ENCODE measurements at places on chromosomes 2 and 18.
A peak's percentile ranks its signal among the peaks of the same experiment; 100 is the strongest.

- DNase-seq = no peak
Observed at GRCh38 chr18:46161703-46162396, 57.7 kb downstream of the HAUS1 start.

DNA sequence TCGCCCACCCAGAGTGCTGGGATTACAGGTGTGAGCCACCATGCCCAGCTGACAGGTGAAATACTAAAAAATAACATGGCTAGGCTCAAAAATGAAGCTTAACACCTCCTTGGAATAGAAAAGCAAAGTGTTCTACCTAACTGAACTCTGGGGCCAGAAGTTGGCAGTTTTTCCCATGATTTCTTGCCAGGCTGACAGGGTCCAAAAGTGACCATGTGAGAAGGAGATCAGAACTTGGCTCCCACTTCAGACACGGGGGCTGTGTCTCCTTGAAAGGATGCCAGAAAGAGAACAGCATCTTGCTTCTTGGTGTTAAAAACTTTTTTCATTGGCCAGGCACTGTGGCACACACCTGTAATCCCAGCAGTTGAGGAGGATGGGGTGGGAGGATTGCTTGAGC lies 47.0 kb downstream of the BMPR2 start:
- DNase-seq = no peak

- no peak for DNase-seq
Observed at GRCh38 chr2:172843266-172843582, 107.6 kb downstream of the RAPGEF4 start.

DNA sequence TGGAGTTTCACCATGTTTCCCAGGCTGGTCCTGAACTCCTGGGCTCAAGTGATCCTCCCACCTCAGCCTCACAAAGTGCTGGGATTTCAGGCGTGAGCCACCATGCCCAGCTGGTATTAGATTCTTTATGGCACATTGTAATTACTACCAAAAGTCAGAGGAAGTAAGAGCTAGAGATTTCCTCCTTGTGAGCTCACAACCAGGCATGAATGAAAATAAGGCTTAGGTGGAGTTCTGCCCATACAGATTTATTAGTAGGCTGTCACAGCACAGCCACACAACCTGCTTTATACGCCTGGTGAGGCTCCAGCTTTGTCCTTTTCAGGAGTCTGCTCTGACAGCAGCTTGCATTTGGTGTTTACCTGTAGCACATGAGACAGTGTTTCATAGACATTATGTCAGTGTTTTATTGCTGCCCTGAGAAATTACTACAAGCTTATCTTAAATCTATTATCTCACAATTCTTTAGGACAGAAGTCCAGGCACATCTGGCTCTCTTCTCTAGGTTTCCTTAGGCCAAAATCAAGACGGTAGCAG lies 156.6 kb downstream of the TANC1 start:
- no peak for DNase-seq

- DNase-seq = no peak
Observed at GRCh38 chr18:69725855-69726508, 221.7 kb downstream of the CD226 start.

- DNase-seq = no peak
Observed at GRCh38 chr2:84958135-84959059, 12.6 kb upstream of the KCMF1 start.

DNA sequence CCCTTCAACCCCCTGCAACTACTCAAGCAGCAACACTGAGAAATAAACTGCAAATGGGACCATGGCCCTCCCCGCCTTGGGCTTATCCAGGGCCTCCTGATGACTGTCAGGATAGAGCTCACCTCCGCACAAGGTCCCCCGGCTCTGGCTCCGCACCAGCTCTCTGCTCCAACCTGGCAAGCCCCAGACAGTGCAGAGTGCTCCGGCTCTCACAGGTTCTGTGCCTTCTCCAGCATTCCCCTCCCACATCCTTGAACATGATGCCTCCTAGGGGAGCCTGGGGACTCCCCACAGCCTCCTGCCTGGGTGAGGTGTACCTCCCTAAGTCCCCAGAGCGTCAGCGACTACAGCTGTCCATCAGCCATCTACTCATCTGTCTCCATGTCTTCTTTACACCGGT lies 26.7 kb upstream of the NPAS2 start:
- no peak for DNase-seq

DNA sequence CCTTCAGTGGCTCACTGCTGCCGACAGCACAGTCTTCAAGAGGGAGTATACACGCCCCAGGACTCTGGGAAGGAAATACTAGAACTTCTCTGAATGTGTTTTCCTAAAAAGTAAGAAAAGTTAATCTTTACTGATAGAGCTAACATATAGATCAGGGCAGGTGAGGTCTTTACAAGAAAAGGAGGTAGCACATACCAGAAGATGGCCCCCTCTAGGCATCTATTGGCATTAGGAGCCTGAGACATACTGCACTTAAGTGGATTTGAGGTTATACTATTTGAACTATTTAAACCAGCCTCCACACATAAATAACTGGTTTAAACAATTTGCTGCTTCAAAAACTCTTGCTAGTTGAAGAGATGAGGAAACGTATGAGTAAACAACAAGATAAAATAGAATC lies 406.1 kb downstream of the SETBP1 start:
- no peak for DNase-seq

DNA sequence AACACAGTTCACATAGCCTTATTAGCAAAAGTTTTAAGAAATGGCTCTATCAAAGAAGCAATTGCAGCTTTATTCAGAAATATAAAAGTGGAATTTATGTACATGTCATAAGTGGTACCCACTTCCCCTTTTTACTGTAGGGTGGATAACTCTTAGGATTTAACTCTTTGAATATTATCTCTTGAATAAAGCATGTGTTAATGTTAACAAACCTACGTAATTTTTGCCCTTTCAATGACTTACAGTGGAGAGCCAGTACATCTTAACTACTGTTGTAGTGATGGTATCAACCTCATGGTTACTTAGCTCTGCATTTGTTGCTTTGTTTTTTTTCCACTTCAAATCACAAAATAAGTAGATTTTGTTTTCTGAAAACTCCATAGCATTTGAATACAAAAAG lies 8.8 kb downstream of the NABP1 start:
- no peak for DNase-seq

DNA sequence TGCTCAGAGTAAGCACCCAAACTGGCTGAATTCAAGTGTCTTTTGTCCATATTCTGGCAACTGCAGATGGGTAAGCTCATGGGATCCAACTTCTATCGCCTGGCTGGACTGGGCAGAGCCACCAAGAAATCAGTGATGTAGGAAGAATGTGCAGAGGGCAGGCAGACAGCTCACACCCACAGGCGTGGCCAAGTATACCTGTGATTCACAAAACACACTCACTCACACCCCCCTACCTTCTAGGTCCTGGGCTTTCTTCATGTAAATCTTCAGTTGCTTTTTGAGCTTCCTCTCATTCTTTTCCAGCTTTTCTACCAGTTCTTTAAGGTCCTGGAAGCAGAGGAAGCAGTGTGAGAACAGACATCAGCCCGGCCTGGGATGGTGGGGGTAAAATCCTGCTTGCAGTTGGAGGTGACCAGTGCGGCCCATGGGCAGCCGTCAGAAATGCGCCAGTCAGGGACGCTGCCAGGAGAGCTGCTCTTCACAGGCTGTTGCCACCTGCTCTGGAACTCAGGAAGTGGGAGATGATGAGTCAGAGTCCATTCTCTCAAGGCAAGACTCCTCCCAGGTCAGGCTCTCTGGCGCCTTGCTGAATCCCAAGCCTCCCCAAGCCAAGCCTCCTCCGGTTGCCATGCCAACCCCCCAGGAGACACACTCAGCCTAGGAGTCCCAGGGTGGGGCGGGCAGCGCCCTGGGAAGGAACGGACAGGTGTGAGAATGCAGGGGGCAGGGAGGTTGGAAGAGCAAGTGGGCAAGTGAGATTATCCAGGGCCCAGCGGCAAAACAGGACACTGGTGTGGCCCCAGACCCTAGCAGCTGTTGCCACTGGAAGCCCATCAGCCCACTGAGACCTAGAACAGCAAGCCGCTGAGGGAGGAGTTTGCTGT lies 36.2 kb upstream of the ACAA2 start:
- no peak for DNase-seq

GRCh38 chr2:54597153-54597848 lies 126.2 kb upstream of the EML6 start:
- no peak for DNase-seq

DNA sequence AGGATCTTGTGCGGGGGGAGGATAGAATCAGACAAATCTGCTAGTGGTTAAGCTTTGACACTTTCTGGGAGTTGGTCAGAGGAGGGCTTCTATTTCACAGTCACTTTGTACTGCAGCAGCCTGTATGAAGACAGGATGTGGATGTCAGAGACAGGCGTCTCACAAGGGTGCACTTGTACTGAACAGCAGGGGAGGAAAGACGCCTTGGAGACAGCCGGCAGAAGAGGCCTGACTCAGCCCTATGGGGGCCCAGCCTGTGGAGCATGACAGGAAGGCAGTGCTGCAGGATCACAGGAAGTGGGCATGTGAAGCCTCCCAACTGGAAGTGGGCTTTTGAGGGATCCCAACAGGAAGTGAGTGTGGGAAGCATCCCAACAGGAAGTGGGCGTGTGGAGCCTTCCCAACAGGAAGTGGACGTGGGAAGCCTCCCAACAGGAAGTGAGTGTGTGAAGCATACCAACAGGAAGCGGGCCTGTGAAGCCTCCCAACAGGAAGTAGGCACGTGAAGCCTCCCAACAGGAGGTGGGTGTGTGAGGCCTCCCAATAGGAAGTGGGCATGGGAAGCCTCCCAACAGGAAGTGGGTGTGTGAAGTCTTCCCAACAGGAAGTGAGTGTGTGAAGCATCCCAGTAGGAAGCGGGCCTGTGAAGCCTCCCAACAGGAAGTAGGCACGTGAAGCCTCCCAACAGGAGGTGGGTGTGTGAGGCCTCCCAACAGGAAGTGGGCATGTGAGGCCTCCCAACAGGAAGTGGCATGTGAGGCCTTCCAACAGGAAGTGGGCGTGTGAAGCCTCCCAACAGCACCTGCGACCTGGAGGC lies 212.3 kb downstream of the SNTG2 start:
- no peak for DNase-seq

GRCh38 chr18:6885992-6886796 lies 156.7 kb downstream of the ARHGAP28 start:
- DNase-seq = no peak

DNA sequence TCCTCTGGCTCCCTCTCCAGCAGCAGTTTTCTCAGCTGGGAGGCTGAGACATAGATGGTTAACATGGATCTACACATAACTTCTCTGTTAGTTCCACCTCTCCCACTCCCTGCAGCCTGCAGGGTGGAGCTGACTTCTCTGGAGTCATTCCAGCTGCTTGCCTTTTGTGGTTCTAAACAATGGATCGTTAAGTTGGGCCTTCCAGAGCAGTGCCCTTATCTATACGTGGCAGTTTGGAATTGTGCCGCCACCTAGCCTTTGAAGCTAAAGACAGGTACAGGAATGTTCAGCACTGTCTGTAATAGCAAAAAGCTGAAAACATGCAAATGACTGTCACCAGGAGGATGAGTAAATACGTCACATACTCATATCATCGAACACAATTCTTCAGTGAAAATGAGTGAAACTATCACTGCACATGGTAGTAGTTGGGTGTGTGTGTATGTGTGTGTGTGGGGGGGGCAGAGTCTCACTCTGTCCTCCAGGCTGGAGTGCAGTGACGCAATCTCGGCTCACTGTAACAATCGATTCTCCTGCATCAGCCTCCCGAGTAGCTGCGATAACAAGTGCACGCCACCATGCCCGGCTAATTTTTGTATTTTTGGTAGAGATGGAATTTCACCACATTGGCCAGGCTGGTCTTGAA lies 50.3 kb downstream of the SH2D6 start:
- no peak for DNase-seq

DNA sequence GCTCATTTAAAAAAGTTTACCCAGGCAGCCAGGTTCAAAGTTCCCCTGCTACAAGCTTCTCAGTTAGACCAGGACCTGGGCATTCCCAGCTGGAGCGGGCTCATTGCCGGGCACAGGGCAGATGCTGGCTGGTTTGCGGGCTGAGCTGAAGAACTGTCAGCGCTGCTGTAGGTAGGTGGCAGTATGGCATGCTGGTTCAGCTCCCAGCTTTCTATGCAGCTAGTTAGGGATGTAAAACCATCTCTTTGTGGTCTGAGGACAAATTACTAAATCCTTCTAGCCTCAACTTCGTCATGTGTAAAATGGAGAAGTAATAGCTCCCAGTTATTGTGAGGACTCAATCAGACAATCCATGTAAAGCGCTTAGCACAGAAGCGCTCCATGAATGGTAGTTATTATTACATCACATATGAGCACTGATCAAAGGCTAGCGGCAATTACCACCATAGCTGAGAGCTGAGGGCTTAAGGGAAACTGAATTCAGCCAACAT lies 2.4 kb upstream of the LDLRAD4 start:
- peak; percentile 56 for DNase-seq

DNA sequence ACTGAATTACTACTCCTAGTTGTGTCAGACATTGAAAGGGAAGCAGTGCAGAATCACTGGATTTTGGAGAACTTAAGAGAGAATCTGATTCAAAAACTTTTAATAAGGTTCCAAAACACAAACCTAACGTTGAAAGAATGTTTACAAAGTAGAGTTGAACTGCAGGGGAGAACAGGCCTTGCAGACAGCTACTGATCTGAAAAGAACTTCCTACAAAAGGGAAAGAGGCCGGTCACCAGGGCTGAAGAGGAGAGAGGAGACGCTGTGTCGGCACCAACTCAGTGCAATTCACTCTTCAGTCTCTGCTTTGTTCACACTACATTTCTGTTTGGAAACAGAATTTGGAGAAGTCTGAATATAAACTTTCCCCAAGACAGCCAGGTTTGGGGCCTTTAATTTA lies 124.0 kb downstream of the GAREM1 start:
- DNase-seq = no peak

DNA sequence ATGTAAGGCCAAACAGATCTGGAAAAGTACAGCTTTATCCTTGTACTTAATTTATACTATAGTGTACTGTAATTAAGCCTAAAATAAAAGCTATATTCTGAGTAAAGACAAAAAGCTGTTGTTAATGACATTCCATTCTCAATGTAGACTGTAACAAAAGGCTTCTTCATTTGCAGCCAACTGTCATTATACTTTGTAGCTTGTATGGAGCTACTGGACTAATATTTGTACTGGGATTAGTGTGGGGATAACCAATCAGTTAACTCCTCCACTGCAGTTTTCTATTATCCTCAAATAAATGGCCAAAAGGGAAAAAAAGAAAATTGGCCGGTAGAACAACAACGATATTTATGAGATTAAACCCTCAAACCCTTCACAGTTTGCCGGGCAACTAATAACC lies 66.5 kb downstream of the STK39 start:
- no peak for DNase-seq

DNA sequence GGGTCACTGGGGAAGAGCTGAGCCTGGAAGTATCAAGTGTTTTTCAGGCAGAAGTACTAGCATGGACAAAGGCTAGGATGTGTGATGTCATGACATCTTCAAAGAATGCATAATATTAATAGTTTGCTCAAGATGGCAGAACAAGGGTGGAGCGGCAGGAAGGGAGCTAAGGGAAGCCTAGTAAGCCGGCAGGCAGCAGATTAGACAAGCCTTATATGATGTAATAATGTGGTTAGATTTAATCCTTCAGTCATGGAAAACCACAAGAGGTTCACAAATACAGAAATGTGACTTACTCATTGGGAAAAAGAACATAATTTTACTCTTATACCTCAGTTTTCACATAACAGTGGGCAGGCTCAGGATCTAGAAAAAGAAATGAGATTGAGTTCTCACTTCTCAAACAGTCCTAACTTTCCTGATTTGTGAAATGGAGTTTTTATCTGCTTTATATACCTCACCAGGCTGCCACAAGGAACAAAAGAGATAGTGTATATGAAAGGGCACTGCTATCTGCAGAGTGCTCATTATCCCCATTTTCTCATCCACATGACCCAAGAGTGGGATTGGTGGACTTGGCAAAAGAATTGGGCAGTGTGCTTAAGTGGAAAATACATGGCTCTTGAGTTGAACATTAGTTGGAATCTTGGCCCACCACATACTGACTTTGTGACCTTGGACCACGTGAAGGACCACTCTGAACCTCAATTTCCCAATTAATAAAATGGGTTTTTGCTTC lies 89.1 kb upstream of the LHCGR start:
- no peak for DNase-seq

Measured in KG1 (cell line).